ENCODE measurements at places on chromosomes 6 and 20.

DNA sequence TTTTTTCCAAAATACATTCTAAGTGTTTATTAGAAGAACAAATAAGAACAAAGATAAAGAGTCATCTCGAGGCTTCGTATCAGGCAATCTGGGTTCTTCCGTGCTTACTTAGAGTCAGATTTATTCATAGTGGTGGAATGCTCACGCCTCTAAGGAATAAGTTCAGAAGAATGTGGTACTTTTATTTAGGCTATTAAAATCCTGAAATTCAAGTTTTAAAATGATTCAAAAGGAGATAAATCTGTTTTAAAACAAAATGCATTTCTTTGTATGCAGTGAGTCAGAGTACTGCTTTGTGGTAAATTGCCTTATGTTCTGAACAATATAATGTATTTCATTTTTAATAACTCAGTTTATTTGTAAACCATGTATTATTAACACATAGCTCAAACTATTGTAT lies 89.1 kb downstream of the FUT9 start:
- no peaks in the 10 kb centered on the region for H3K36me3 ChIP-seq
- H3K27ac ChIP-seq, result no peak overlapping the region

GRCh38 chr6:135162678-135163439 lies 18.2 kb upstream of the MYB start:
- H3K27ac ChIP-seq, result no peak overlapping the region
- no peaks in the 10 kb centered on the region for H3K36me3 ChIP-seq
- H3K4me3 ChIP-seq, result no peak overlapping the region
- H3K4me1 ChIP-seq, result no peaks in the 10 kb centered on the region

- H3K4me1 ChIP-seq, result peaks cover 21% of the 10 kb centered on the region
- peaks cover 37% of the 10 kb centered on the region for H3K27me3 ChIP-seq
- H3K36me3 ChIP-seq, result no peaks in the 10 kb centered on the region
- H3K4me3 ChIP-seq, result no peak overlapping the region
Observed at GRCh38 chr6:44268095-44268628, 2.1 kb upstream of the TMEM151B start.

GRCh38 chr20:6614836-6615235 lies 152.7 kb upstream of the BMP2 start:
- no peak overlapping the region for H3K4me3 ChIP-seq
- no peaks in the 10 kb centered on the region for H3K4me1 ChIP-seq
- no peak overlapping the region for H3K27ac ChIP-seq
- peaks cover 9% of the 10 kb centered on the region for H3K27me3 ChIP-seq
- DNase-seq, result no peak

DNA sequence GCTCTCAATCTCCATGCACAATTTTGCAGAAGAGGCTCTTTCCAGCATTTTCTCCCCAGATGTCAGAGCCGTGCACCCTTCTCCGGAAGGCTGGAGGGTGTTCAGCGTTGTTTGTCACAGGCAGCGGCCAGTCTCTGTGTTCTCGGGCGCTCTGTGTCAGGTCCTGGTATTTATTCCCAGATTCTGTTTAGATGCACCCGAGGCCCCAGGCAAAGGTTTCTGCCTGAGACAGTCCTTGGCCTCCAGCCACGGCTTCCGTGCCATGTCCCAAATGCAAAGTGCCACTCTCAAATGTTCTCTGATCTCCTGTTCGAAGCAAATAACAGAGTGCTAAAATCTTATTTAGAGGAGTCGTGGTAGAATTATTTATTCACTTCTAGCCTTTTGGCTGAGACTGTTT lies 140.3 kb upstream of the AGPAT4 start:
- no peak overlapping the region for H3K4me3 ChIP-seq
- no peak for DNase-seq
- peak overlapping the region; percentile 35 for H3K27ac ChIP-seq
- peaks cover 41% of the 10 kb centered on the region for H3K4me1 ChIP-seq
- no peaks in the 10 kb centered on the region for H3K27me3 ChIP-seq
- H3K36me3 ChIP-seq, result peaks cover 2% of the 10 kb centered on the region

- no peak overlapping the region for H3K4me3 ChIP-seq
- no peaks in the 10 kb centered on the region for H3K4me1 ChIP-seq
- no peak for DNase-seq
- no peaks in the 10 kb centered on the region for H3K36me3 ChIP-seq
Observed at GRCh38 chr6:23705697-23706096, 420.3 kb upstream of the NRSN1 start.

DNA sequence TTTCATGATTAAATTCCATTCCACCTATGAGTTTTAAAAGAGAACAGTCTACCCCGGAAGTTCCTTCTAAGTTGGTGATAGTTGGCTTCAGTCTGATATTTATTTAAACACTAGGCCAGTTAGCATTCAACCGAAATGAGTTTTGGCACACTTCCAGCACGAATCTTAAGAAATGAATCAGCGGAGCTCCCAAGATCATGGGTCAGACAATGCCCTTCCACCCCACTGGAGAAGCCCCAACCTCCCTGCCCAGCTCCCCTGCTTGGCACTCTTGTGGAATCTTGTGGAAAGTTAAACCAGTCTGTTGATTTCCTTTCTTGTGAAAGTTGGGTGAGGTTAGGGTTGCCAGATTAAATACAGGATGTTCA lies 64.3 kb downstream of the MKKS start:
- peaks cover 9% of the 10 kb centered on the region for H3K4me1 ChIP-seq
- peaks cover 2% of the 10 kb centered on the region for H3K27me3 ChIP-seq
- no peak for DNase-seq
- H3K36me3 ChIP-seq, result no peaks in the 10 kb centered on the region
- no peak overlapping the region for H3K27ac ChIP-seq

DNA sequence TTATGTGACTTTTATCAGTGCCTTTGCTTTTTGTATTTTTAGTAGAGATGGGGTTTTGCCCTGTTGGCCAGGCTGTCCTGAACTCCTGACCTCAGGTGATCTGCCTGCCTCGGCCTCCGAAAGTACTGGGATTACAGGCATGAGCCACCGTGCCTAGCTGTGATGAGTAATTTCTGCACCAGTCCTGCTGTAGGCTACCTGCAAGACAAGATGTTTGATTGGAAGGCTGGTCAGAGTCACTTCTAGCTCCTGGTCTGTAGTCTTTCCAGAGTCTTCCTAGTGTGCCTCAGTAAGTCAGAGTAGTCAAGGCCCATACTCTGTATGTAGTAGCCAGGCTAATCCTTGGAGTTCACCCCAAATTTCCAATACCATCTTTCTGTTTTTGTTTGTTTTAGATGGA lies 8.9 kb downstream of the TIAM2 start:
- DNase-seq, result no peak
- no peaks in the 10 kb centered on the region for H3K36me3 ChIP-seq
- no peak overlapping the region for H3K4me3 ChIP-seq

DNA sequence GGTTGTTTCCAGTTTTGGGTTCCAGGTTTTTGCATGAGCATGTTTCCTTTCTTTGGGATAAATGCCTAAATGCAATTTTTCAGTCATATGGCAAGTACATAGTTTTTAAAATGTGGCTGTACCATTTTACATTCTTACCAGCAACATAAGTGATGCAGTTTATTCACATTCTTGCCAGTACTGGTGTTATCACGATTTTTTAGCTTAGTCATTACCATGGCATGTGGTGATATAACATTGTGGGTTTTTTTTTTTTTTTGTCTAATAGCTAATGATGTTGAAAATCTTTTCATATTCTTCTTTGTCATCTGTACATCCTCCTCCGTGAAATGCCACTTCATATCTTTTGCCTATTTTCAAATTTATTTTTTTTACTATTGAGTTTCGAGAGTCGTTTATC lies 2.9 kb upstream of the TDRD6 start:
- no peaks in the 10 kb centered on the region for H3K27me3 ChIP-seq
- no peak overlapping the region for H3K4me3 ChIP-seq
- no peak overlapping the region for H3K27ac ChIP-seq
- no peaks in the 10 kb centered on the region for H3K36me3 ChIP-seq

GRCh38 chr6:158042245-158042798 lies 60.7 kb downstream of the SYNJ2 start:
- H3K27me3 ChIP-seq, result no peaks in the 10 kb centered on the region
- peaks cover 37% of the 10 kb centered on the region for H3K36me3 ChIP-seq
- H3K4me3 ChIP-seq, result peak overlapping the region; percentile 38
- peak overlapping the region; percentile 95 for H3K27ac ChIP-seq
- peak; percentile 84 for DNase-seq

DNA sequence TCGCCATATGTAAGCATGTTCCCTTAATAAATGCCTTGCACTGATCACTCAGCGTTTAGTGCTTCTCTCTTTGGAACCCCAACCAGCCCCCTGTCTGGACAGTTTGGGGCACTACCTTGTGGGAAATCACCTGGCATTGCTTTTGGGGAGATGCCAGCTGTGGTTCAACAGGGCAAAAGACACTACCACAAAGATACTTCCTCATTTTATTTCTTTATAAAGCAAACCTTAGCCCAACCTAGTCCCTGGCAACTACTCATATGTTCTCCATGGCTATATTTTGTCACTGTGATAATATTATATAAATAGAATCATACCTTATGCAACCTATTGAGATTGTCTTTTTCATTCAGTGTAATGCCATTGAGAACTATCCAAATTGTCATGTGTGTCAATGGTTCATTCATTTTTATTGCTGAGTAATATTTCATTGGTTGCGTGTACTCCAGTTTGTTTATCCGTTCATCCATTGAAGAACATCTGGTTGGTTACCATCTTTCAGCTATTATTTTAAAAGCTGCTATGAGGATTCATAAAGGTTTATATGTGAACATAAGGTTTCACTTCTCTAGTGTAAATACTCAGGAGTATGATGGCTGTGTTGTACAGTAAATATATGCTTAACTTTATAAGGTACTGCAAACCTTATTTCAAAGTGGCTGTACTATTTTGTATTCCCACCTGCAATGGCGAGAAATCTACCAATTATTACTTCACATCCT lies 114.8 kb downstream of the MOXD1 start:
- no peaks in the 10 kb centered on the region for H3K4me1 ChIP-seq
- H3K27ac ChIP-seq, result no peak overlapping the region
- H3K36me3 ChIP-seq, result no peaks in the 10 kb centered on the region
- no peak for DNase-seq

GRCh38 chr6:113009682-113010081 lies 662.6 kb downstream of the RFPL4B start:
- H3K4me3 ChIP-seq, result no peak overlapping the region
- DNase-seq, result no peak
- H3K27me3 ChIP-seq, result no peaks in the 10 kb centered on the region
- peaks cover 3% of the 10 kb centered on the region for H3K36me3 ChIP-seq

DNA sequence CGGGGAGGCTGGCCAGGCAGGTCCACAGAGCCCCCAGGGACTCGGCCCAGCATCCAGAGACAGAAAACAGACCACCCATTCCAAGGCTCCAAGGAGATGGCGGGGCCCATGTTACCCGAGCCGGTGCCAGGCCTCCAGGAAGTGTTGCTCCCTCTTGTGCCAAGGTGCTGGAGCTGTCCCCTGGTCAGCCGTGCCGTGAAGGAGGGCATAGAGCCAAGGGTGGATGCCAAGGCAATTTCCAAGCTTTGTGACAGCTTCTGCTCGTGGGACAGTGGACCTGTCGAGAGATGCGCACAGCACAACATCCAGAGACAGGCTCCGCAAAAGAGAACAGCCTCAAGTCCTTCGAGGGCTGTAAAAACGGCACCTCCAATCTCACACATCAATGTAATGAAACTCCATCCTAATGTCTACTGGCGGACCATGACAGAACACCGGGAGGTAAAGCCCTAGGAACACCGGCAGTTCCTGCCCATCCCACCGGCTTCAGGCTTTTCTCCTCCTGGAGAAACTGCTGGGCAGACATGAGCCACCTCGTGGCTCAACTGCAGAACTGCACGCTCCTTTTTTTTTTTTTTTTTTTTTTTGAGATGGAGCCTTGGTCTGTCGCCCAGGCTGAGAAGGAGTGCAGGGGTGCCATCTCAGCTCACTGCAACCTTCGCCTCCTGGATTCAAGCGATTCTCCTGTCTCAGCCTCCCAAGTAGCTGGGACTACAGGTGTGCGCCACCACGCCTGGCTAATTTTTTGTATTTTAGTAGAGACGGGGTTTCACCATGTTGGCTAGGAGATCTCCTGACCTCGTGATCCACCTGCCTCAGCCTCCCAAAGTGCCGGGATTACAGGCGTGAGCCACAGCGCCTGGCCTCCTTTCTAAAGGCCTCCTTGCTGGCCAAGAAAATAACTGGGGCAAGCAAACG lies 30.9 kb upstream of the AVP start:
- no peak overlapping the region for H3K27ac ChIP-seq
- H3K36me3 ChIP-seq, result peaks cover 15% of the 10 kb centered on the region
- H3K4me3 ChIP-seq, result no peak overlapping the region
- DNase-seq, result no peak
- no peaks in the 10 kb centered on the region for H3K27me3 ChIP-seq

- peak; percentile 57 for DNase-seq
- no peaks in the 10 kb centered on the region for H3K27me3 ChIP-seq
Observed at GRCh38 chr20:1280195-1281102, 14.4 kb downstream of the SNPH start.

DNA sequence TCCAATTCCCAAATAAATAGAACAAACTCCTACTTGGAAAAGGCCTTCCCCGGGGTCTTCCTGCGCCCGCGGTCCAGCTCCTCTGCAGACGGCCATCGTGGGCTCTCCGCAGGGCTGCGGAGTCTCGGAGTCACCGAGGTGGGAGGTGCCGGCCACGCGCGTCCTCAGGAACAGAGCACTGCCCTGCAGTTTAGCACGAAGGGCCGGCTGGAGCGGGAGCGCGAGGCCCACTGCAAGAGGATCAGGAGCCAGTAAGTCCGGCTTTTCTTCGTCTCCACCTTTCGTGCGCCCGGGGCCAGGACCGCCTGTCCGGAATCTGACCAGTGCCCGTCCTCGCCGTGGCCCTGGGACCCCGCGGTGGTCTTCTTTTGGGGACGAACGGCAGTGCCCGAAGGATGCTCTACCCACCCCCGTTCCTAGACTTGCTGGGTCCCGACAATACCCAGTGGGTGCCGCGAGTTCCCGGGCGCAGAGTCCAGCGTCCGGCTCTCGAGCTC lies 1.4 kb downstream of the BHLHE23 start:
- DNase-seq, result no peak
- no peaks in the 10 kb centered on the region for H3K36me3 ChIP-seq
- H3K4me1 ChIP-seq, result peaks cover 8% of the 10 kb centered on the region
- no peak overlapping the region for H3K27ac ChIP-seq
- no peak overlapping the region for H3K4me3 ChIP-seq

DNA sequence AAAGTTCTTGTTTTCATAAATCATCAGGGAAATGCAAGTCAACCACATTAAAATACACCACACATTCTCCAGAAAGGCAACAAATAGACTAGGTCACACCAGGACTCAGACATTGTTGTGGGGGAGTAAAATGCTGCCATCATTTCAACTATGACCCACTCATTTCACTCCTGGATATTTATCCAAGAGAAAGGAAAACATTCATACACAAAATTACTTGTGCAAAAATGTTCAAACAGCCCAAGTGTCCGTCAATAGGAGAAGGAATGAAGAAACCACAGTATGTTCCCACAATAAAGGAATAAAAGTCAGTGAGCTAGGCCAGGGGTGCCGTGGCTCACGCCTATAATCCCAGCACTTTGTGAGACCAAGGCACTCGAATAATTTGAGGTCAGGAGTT lies 81.5 kb upstream of the QKI start:
- DNase-seq, result no peak
- peak overlapping the region; percentile 70 for H3K27ac ChIP-seq
- H3K36me3 ChIP-seq, result no peaks in the 10 kb centered on the region
- peaks cover 49% of the 10 kb centered on the region for H3K4me1 ChIP-seq

GRCh38 chr20:6700563-6701329 lies 66.7 kb upstream of the BMP2 start:
- H3K4me3 ChIP-seq, result no peak overlapping the region
- H3K36me3 ChIP-seq, result no peaks in the 10 kb centered on the region
- H3K27ac ChIP-seq, result no peak overlapping the region
- H3K4me1 ChIP-seq, result peaks cover 41% of the 10 kb centered on the region

- no peak overlapping the region for H3K4me3 ChIP-seq
- H3K27ac ChIP-seq, result no peak overlapping the region
- no peaks in the 10 kb centered on the region for H3K4me1 ChIP-seq
- no peaks in the 10 kb centered on the region for H3K36me3 ChIP-seq
- no peaks in the 10 kb centered on the region for H3K27me3 ChIP-seq
- no peak for DNase-seq
Observed at GRCh38 chr20:14543040-14543439, 205.6 kb upstream of the FLRT3 start.

Measured in osteocyte (in vitro differentiated cells).